ENCODE measurements at places on chromosomes 3 and 15.

DNA sequence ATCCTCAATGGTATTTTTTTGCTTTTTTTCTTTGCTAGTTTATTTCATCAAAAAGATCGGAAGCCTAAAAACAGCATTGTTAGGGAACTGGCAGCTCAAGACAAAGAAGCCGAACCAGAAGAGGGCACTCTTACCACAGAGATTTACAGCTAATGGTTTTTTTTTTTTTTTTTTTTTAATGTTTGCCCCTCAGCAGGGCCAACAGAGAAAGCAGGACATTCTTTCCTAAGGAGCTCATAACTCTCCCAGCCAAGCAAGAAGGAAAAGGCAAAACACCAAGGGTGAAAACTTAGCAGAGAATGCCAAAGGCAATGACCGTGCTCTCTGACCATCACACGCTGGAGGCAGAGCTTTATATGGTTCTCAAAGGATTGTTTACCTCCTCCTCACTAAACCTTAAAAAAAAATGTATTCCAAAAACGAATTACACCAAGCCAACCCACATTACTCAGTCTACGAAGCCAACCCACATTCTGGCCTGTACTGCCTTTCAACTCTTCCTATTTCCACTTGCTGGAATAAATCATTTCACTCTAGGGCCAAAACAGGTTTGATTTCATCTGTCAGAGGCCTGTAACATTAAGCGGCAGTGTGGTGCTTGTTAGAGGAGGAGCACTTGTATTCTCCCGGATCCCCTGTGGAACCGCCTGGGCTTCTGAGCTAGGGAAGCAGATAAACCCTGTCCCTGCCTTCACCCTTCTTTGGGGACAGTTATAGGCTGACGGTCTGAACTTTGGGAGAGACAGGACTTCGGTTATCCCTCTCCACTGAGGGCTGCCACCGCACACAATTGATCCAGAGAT lies 35.6 kb upstream of the GYG1 start:
- no peak for ATAC-seq

DNA sequence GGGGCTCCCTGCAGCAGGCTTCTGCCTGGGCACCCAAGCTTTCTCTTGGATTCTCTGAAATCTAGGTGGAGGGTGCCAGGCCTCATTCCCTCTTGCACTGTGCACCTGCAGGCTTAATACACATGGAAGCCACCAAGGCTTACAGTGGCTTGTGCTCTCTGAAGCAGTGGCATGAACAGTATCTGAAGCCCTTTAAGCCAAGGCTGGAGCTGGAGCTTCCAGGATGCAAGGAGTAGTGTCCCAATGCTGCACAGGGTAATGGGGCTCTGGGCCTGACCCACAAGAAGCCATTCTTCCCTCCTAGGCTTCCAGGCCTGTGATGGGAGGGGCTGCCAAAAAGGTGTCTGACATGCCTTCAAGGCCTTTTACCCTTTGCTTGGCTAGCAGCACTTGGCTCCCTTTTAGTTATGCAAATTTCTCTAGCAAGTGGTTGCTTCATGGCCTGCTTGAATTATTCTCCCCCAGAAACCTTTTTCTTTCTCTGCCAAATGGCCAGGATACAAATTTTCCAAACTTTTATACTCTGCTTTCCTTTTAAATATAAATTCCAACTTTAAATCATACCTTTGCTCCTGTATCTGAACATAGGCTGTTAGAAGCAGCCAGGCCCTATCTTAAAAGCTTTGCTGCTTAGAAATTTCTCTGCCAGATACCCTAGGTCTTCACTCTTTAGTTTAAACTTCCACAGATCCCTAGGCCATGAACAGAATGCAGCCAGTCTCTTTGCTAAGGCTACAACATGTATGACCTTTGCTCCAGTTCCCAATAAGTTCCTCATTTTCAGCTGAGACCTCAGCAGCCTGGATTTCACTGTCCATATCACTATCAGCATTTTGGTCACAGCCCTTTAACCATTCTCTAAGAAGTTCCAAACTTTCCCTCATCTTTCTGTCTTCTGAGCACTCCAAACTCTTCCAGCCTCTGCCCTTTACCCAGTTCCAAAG lies 201.1 kb upstream of the LRRFIP2 start:
- no peak for ATAC-seq

- ATAC-seq: peak; percentile 59
Measured at GRCh38 chr15:62067448-62068044, 769 bp downstream of the C2CD4A start.

DNA sequence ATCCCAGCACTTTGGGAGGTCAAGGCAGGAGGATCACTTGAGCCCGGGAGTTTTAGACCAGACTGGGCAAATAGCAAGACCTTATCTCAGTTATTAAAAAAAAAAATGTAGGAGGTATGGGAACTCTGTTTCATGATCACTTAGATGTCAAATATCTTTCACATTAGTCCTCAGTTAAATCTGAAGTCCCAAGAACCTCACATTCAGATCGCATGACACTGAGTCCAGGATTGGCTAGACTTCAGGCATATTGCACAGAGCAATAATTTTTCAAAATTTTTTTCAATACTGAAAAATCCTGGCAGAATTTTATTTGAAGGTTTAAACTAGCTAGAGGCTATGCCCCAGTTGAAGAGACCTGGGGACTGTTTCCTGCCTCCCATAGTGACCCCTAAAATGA lies 56.3 kb upstream of the ZNF148 start:
- ATAC-seq: no peak

GRCh38 chr3:97464035-97464434 lies 300.5 kb upstream of the ARL6 start:
- ATAC-seq: no peak

- no peak for ATAC-seq
Measured at GRCh38 chr15:39462691-39463090, 118.2 kb upstream of the THBS1 start.

- ATAC-seq: no peak
Measured at GRCh38 chr3:63762934-63763550, 56.1 kb upstream of the C3orf49 start.

DNA sequence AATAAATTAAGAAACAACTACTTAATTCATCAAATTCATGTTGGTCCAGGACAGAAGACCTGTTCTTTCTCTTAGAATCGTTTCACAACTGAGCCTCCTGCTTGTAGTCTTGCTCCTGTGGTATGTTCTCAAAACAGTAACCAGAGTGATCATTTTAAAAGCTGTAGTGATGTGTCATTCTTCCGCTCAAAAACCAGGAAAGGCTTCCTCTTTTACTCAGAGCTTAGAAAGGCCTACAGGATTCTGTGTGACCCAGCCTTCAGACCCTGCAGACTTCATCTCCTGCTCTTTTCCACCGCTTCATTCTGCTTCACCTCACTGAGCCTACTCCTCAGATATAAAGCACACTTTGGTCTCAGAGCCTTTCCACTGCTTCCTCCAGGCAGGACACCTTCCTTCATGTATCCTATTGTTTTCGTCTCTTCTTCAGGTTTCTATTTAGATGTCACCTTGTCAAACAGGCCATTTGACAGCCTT lies 22.7 kb downstream of the ST6GAL1 start:
- no peak for ATAC-seq

DNA sequence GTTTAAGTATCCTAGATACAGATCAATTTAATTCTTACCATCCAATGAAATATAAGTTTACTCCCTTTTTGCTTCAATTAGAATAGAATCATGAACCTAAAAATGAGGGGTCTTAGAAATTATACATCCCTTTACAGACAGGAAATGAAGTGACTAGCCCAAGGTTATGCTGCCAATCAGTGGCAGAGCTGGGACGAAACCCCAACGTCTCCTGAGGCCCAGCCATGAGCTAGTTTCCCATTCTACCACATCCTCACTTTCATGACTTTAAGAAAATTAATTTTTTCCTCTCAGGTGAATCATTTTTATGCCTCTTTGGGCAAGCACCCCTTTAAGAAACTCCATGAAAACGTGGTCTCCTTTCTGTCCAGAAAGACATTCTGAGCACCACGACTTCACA lies 11.2 kb downstream of the LRIG1 start:
- ATAC-seq: no peak

GRCh38 chr15:40163657-40164416 lies 3.0 kb downstream of the BUB1B start:
- no peak for ATAC-seq

DNA sequence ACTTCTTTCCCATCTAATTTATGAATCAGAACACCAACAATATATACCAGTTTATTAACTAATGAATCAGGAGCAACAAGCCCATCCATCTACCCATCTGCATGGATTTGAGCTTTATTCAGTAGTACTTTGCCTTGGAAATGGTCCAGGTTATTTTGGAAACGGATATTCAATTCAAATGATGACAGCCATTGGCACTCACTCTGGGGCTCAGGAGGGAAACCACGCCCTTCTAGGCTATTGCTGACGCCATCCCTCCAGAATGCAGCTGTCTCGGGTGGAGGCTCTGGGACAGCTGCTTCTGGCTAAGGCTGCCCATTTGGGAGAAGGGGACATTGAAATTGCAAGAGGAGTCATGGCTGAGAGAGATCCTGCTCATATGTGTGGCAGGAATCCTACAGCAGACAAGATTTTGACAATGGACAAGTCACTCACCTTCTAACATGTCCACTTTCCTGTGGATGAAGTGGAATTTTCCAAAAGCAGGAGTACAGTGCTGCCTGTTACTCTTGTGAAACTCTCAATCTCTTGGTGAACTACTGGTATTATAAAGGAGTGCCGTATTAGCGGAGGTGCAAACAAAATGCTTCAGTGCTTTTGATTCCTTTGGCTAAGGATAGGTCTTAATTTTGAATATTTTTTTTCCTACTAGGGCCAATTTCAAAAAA lies 29.3 kb upstream of the TRAK1 start:
- ATAC-seq: no peak

DNA sequence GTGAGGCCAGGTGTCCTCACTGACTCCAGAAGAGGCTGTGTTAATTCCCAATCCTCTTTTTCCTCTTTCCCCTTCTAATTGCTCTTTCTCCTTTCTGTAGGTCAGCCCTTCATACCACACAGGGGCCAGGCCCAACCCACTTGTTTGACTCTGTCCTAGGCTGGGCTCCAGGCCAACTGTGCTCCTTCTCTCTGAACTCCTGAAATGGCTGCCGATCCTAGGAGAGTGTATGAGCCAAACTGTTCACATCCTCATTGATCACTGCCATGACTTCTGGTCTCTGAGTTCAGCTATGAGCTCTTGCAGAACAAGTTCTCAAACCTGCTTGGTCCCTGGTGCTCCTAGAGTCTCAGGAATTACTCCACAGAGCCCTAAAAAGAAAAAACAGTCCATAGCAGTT lies 145.1 kb downstream of the VGLL4 start:
- ATAC-seq: no peak

DNA sequence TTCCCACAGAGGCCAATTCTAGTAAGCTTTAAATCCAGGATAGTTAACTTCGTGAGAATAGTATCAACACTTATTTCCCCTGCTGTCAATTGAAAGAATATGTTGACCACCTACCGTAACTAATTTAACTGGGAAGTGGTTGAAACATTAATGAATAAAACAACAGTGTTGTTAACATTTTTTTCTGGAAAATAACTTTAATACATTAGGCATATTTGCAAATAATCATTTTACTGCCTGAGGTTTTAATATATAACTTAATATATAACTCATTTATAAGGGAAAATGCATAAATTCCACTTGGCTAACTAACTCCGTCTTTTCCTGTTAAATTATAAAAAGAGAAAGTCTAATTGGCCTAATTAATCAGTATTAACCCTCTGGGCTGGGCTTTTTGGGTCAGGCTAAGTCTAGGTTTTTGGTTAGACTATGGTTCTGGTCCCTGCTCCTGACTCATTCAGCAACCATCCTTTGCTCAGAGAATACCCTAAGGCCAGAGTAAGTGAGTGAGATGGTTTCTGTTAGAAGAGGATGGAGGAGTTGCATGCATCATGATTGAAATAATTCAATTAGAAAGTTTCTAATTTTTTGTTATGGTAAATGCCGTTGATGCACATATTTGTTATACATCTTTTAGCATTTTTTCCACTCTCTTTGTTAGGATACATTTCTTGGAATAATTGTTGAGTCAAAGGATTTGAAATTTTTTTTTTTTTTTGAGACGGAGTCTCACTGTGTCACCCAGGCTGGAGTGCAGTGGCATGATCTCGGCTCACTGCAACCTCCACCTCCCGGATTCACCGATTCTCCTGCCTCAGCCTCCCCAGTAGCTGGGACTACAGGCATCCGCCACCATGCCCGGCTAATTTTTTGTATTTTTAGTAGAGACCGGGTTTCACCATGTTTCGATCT lies 10.8 kb upstream of the SKIL start:
- peak; percentile 68 for ATAC-seq

Measured in stimulated activated memory B cell treated with anti-CD40 and anti-IgM and Interleukin-4, amounts not matched to agents 10 μg/mL and 1 μg/mL and 100 μg/mL, for 72 hours (primary cell).